ENCODE measurements at places on chromosomes 3 and 15. TPM values are rescaled to one million over a fixed set of nuclear protein-coding genes. Genes with fewer than 3 reads are reported as not detected.

GRCh38 chr3:100941041-100941440 is 52.2 kb downstream of the ABI3BP start:
- H3K27me3 ChIP-seq, result no peaks in the 10 kb centered on the region
- no peak overlapping the region for H3K4me3 ChIP-seq
- no peak overlapping the region for H3K27ac ChIP-seq
- H3K36me3 ChIP-seq, result no peaks in the 10 kb centered on the region

DNA sequence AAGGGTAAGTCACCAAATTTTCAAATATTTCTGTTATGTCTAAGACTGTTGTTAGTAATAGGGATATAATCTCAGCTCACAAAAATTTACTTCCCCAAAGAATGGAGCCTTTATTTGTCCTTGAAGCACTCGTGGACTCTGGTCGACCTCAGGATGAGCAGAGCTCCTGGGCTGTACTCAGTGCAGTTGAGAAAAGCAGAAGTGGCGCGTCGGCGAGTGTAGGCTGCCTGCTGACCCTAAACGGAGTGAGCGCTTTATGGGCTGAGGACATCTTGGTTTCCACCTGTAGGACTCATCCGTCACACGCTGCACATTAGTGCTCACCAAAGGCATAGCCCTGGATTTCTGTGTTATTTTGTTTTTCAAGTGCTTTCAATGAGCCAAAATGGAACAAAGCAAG is 11.0 kb downstream of the GABRA5 start:
- H3K4me1 ChIP-seq, result no peaks in the 10 kb centered on the region
- H3K27ac ChIP-seq, result no peak overlapping the region
- H3K36me3 ChIP-seq, result no peaks in the 10 kb centered on the region

GRCh38 chr3:69079269-69080159 is 651 bp downstream of the UBA3 start:
- no peaks in the 10 kb centered on the region for H3K27me3 ChIP-seq
- no peaks in the 10 kb centered on the region for H3K36me3 ChIP-seq
- H3K4me3 ChIP-seq, result peak overlapping the region; percentile 89
- H3K27ac ChIP-seq, result peak overlapping the region; percentile 64
- peaks cover 50% of the 10 kb centered on the region for H3K4me1 ChIP-seq

GRCh38 chr3:58429657-58430056 is 4.0 kb downstream of the PDHB start:
- H3K4me1 ChIP-seq, result peaks cover 22% of the 10 kb centered on the region
- DNase-seq, result no peak
- no peak overlapping the region for H3K27ac ChIP-seq
- H3K4me3 ChIP-seq, result no peak overlapping the region

The MYEF2 gene
- 35.6 TPM for total RNA-seq

DNA sequence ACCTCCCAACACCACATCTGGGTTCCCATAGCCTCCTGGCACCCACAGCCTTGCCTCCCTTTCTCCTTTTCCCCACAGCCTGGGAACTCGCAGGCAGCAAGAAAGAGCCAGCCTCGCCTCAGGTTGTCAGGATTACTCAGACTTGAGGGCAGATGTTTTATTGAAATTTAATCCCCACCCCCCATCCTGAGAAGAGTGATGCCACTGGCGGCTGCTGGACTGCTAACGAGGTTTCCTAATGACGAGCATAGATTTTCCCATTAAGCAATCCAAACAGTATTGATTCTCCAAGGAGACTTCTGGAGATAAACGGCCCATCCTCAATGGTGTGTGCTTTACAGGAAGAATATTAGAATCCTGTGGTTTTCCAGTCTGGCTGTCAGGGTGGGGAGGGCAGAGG is 13.7 kb downstream of the SHF start:
- H3K4me1 ChIP-seq, result peaks cover 4% of the 10 kb centered on the region
- H3K27me3 ChIP-seq, result no peaks in the 10 kb centered on the region
- H3K27ac ChIP-seq, result no peak overlapping the region
- peaks cover 23% of the 10 kb centered on the region for H3K36me3 ChIP-seq
- H3K4me3 ChIP-seq, result no peak overlapping the region

The ZMYND10 gene
- total RNA-seq, result 13.4 TPM

The MUC4 gene
- 2.4 TPM for total RNA-seq

- peaks cover 39% of the 10 kb centered on the region for H3K36me3 ChIP-seq
- DNase-seq, result no peak
- H3K27ac ChIP-seq, result no peak overlapping the region
- peaks cover 9% of the 10 kb centered on the region for H3K4me1 ChIP-seq
- H3K27me3 ChIP-seq, result no peaks in the 10 kb centered on the region
These were observed 18.7 kb downstream of the USF3 start for GRCh38 chr3:113677737-113678136.

DNA sequence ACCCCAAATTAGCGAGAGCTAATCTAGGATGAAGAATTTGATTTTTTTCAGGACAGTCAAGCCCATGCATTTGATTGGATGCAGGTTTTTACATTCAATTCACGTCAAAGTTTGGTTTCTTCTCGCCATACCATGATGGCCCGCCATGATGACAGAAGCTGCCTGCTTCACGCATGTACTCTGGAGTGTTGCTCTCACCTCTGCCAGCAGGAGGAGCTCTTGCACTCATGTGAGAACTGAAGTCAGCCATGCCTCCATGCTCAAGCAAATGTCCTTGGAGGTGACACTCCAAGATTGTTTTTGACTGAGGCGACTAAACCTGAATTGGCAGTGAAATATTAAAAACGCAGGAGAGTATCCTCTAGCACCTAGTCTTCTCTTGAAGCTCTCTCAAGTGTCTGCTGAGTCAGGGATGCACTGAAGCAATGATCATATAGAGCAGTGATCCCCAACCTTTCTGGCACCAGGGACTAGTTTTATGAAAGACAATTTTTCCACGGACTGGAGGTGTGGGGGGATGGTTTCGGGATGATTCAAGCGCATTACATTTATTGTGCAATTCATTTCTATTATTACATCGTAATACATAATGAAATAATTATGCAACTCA is 120.9 kb downstream of the SAMMSON start:
- H3K4me3 ChIP-seq, result no peak overlapping the region
- H3K27me3 ChIP-seq, result no peaks in the 10 kb centered on the region
- H3K4me1 ChIP-seq, result no peaks in the 10 kb centered on the region
- H3K36me3 ChIP-seq, result no peaks in the 10 kb centered on the region

The SETD5 gene
- 153 TPM for total RNA-seq

The SLC12A1 gene
- total RNA-seq, result 0.05 TPM

The TTLL13 gene
- total RNA-seq, result 0.58 TPM

- H3K27ac ChIP-seq, result no peak overlapping the region
- H3K27me3 ChIP-seq, result no peaks in the 10 kb centered on the region
- DNase-seq, result no peak
- peaks cover 64% of the 10 kb centered on the region for H3K4me1 ChIP-seq
- H3K36me3 ChIP-seq, result peaks cover 6% of the 10 kb centered on the region
- H3K4me3 ChIP-seq, result peak overlapping the region; percentile 51
These were observed 128.0 kb downstream of the DNAJB8 start for GRCh38 chr3:128338536-128339330.

DNA sequence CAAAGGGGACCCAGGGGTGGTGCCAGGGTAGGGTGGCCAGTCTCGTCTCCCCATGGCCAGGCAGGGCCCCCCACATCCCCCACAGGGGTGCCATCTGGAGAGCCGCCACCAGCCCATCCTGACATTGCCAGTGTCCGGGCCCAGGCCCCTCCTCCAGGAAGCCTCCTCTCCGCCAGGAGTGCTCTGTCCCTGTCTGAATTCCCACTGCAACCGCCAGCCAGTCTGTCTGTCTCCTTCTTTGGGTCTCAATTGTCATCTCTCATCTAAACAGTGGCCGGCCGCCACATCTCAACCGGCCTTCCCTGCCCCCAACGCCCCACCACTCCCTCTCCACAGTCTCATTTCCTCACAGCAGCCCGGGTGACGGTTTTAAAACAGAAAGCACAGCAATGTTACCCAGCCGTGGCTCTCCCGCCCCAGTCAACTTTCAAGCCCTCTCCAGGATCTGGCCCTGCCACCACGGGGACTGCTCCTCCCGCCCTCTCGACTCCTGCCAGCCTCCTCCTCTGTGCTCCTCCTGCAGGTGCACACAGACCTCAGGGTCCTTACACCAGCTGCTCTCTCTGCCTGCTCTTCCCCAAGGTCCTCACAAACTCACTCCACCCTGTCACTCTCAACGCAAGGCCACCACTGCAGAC is 57.0 kb downstream of the IQSEC1 start:
- H3K4me3 ChIP-seq, result no peak overlapping the region
- H3K27ac ChIP-seq, result peak overlapping the region; percentile 12
- DNase-seq, result no peak
- H3K36me3 ChIP-seq, result no peaks in the 10 kb centered on the region
- peaks cover 3% of the 10 kb centered on the region for H3K27me3 ChIP-seq
- peaks cover 26% of the 10 kb centered on the region for H3K4me1 ChIP-seq

GRCh38 chr3:59450437-59450836 is 400.6 kb upstream of the CFAP20DC start:
- peaks cover 37% of the 10 kb centered on the region for H3K4me1 ChIP-seq
- peaks cover 6% of the 10 kb centered on the region for H3K27me3 ChIP-seq
- H3K36me3 ChIP-seq, result no peaks in the 10 kb centered on the region
- no peak overlapping the region for H3K27ac ChIP-seq
- no peak for DNase-seq

- H3K36me3 ChIP-seq, result no peaks in the 10 kb centered on the region
- DNase-seq, result no peak
- H3K4me1 ChIP-seq, result peaks cover 30% of the 10 kb centered on the region
- H3K4me3 ChIP-seq, result no peak overlapping the region
- H3K27me3 ChIP-seq, result no peaks in the 10 kb centered on the region
These were observed 201.9 kb upstream of the MCTP2 start for GRCh38 chr15:94029495-94029894.

DNA sequence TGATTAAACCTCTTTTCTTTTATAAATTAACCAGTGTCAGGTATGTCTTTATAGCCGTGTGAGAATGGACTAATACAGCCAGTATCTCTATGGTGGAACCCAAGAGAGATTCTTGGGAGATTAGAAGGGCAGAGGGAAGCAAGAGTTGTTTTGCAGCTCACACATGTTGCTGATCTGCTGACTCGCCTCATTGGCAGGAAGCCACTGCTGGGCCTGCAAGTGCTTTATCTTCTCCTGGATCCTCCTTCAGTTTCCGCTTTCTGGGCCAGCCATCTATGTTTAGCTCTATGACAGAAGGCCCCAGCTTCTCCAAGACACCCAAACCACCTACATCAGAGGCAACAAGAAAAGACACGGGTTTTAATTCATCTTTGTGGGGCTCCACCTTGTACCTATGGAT is 23.4 kb upstream of the GALNT15 start:
- H3K27ac ChIP-seq, result no peak overlapping the region
- DNase-seq, result no peak
- no peak overlapping the region for H3K4me3 ChIP-seq
- H3K4me1 ChIP-seq, result peaks cover 11% of the 10 kb centered on the region
- H3K27me3 ChIP-seq, result peaks cover 3% of the 10 kb centered on the region

DNA sequence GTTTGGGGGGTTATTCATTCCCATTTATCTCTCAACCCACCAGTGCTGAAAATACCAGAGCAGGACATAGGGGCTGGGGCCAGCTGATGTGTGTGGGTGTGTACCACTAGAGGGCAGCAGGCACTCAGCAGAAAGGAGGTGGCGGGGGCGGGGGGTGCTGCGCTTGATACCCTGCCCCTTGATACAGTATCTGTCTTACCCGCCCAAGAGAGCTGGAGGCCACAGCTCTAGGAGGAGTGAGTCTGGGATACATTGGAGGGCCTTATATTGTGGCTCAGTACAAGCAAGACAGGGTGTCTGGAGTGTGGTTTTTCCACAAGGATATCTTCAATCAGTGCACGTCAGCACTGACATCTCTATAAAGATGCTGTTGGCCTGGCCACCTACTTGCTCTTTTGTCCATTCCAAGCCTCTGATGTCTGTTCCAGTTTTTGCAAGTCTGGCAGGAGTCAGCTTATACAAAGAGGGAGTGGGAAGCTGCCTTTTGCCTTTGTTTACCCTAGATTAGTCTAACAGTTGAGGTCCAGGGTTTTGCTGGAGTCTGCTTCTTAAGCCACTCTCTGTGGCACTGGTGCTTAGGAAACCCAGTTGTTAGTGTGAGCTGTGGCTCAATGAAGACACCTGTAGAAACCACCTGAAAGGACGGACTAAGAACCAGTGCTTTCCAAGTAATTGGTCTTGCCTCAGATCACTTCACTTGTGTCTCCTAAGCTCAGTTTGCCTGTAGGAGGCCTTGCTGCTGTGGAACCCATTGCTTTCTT is 1.5 kb upstream of the RBM15B start:
- DNase-seq, result no peak
- peak overlapping the region; percentile 99 for H3K27ac ChIP-seq
- H3K36me3 ChIP-seq, result peaks cover 43% of the 10 kb centered on the region
- no peaks in the 10 kb centered on the region for H3K27me3 ChIP-seq

- H3K27ac ChIP-seq, result no peak overlapping the region
- no peak overlapping the region for H3K4me3 ChIP-seq
- no peak for DNase-seq
- no peaks in the 10 kb centered on the region for H3K27me3 ChIP-seq
These were observed 53.5 kb downstream of the IQCH start for GRCh38 chr15:67307889-67308597.

DNA sequence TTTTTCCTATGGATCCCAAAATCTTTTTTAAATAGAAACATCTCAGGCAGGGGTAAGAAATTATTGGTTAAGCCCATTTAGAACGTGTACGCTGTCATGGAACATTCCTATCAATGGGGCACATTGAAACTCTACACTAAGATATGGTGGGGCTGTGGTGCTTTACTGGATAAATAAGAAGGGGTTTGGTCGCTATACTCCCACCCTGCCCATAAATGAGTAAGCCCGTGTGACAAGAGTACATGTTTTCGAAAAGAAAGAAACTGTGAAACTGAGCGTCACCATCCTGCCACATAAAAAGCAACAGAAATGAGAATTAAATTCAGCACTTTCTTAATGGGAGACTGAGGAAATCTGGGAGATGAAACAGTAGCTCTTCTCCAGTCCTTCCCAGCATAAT is 929.7 kb upstream of the CFAP20DC start:
- H3K27ac ChIP-seq, result no peak overlapping the region
- H3K4me3 ChIP-seq, result no peak overlapping the region
- no peaks in the 10 kb centered on the region for H3K4me1 ChIP-seq
- no peak for DNase-seq
- no peaks in the 10 kb centered on the region for H3K27me3 ChIP-seq

DNA sequence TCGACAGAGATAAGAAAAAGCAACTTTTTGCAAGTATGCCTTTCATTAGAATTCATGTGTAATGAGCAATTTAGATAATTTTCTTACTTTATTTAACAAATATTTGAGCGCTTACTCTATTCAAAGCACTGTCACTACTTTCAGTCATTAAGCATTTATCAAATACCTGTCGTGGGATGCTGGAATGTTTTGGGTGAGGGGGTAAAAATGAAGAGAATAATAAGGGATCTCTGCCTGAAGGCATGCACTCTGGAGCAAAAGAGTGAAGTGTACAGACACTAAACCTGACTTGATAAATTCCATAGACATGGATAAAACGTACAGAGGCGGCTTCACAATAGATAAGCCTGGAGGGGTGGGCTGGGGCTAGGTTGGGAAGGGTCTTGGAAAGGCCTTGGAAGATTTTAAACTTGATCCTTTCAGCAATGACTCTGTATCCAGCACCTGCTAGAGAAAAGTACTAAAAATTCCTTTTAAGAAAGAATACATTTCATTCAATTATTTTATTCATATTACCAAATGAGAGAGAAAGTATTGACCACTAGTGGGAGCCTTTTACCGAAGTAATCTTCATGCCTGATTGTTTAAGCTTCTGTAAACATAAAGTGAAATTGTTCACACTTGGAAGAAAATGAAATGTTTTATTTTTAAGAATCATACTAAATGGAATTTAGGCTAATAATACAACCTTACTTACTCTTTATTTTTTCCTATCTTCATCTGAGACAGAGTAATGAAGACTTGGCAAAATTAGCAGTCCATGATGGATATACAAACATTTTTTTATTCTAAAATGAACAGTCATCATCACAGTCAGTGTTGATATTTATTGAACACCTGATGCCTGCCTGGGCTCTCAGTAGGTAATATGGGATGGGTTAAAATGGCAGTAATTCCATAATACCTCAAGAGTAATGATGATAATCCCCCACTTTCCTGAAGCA is 113.2 kb downstream of the PPP2R3A start:
- H3K4me1 ChIP-seq, result no peaks in the 10 kb centered on the region
- H3K27ac ChIP-seq, result no peak overlapping the region
- H3K27me3 ChIP-seq, result no peaks in the 10 kb centered on the region
- DNase-seq, result no peak
- peaks cover 16% of the 10 kb centered on the region for H3K36me3 ChIP-seq

The KBTBD8 gene
- total RNA-seq, result 4.8 TPM

Data from type B pancreatic cell (in vitro differentiated cells).